IMR-90 (cell line): ENCODE measurements at places on chromosomes 13 and 19.

GRCh38 chr13:42137856-42138537 lies 89.5 kb downstream of the DGKH start:
- DNase-seq: peak; percentile 71

- no peak for DNase-seq
Observed at GRCh38 chr13:76552041-76552772, 334.0 kb downstream of the KCTD12 start.

GRCh38 chr13:111114362-111115060 lies 599 bp upstream of the ARHGEF7 start:
- peak; percentile 43 for DNase-seq

- no peak for DNase-seq
Observed at GRCh38 chr13:21542563-21542962, 61.4 kb downstream of the MICU2 start.

- peak; percentile 7 for DNase-seq
Observed at GRCh38 chr13:70789751-70790150, 681.5 kb upstream of the KLHL1 start.

- no peak for DNase-seq
Observed at GRCh38 chr19:35414442-35414841, 33.6 kb upstream of the FFAR2 start.

GRCh38 chr13:49806126-49806536 lies 13.6 kb upstream of the KPNA3 start:
- DNase-seq: no peak

DNA sequence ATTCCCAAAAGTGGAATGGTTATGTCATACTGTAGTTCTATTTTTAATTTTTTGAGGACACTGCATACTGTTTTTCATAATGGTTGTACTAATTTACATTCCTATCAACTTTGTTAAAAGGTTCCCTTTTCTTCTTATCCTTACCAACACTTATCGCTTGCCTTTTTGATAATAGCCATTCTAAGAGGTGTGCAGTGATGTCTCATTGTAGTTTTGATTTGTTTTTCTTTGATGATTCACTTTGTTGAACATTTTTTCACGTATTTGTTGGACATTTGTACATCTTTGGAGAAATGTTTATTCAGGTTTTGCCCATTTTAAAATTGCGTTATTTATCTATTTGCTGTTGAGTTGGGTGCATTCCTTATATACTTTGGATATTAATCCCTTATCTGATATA lies 188.8 kb upstream of the SPRY2 start:
- no peak for DNase-seq

- peak; percentile 52 for DNase-seq
Observed at GRCh38 chr19:42111811-42112210, 20.4 kb downstream of the POU2F2 start.

DNA sequence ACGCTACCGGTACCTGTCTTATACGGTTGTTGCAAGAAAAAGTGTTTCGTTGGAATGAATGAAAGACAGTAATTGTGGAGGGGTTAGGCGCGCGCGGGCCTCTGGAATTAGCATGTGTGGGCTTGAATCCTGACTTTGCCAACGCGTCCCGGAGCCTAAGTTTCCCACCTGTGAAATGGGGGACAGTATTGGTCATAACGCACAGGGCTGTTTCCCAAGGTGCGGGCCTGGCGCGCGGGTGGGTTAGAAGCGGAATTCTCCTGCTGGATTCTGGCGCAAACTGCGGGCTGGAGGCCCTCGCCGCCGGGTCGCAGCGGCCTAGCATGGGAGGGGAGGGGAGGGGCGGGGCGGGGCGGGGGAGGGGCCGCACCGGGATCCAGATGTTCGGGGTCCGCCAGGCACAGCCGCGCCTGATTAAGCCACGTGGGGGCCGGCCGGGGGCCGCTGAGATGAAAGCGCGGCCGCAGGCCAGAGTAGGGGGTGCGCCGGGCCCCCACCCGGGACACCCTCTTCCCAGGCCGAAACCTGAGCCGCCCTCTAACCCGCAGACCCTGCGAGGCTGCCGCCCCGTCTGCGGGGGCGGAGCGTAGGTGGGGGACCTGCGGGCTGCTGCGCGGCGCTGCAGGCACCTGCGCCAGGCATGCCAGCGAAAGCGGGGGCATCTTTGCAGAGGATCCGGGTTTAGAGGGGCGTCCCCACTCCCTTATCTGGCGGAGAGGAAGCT lies 1.2 kb upstream of the TMEM59L start:
- DNase-seq: no peak

DNA sequence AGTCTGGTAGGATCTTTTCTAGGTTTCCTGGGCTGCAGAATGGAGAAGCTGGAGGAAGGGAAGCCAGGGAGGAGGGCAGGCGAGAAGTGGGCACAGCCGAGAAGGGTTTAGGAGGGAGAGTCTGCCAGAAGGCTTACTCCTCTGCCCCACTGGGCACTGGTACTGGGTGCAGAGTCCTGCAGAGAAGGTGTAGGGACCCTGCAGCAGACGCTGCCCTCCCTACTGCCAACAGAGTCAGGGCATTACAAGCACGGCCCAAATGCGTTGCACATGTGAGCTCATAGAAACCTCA lies 726 bp upstream of the PEPD start:
- no peak for DNase-seq

GRCh38 chr19:37966211-37966661 lies 59.2 kb downstream of the SIPA1L3 start:
- peak; percentile 39 for DNase-seq

- no peak for DNase-seq
Observed at GRCh38 chr13:53075356-53076041, 46.9 kb downstream of the OLFM4 start.

DNA sequence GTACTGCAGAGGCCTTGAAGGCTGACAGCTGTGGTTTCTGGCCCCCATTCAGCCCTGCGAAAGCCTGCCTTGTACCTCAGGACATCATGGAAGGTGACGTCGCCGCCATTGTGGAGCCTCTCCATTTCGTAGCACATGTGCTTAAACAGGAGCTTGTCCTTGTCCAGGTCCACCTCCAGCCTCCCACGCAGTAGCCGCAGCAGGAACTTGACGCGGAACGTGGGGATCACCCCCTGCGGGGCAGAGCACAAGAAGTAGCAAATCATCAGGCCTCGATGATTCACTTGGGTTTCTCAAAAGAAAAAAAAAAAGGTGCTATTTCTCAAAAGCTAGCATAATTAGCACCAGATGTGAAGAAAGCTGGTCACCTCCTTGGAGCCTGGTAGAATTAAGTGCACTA lies 351.0 kb downstream of the NALCN start:
- no peak for DNase-seq

- DNase-seq: no peak
Observed at GRCh38 chr13:40552895-40553294, 113.5 kb downstream of the FOXO1 start.

GRCh38 chr13:30924721-30925120 lies 7.7 kb upstream of the TEX26 start:
- no peak for DNase-seq

GRCh38 chr19:32567486-32567885 lies 13.5 kb upstream of the PDCD5 start:
- no peak for DNase-seq

DNA sequence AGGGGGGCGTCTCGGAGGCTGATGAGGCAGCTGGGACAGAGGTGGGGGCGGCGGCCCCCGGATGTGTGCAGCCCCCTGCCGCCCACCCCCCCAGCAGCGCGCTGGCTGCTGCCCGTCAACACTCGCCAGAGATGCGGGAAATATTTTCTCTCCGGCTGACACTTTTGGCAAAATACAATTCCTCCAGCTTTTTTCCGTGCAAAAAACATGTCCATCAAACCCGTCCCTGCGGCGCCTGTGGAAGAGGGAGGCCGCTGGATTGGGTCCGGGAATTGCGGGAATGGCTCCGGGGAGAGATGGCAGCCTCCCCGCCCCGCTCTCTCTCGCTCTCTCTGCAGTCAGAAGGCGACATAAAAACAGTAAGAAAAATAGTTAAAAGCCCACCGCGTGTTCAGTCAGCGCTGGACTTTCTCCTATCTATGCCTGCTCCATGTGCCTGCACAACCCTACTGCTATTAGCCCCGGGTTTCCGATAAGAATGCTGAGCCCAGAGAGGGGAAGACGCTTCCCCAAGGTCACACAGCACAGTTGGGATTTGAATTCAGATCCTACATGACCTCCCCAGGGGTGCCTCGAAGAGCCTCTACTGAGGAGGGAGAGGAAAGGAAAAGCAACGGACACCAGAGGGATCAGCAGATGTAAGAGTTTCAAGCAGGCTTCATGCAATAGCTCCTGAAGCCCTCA lies 23.2 kb downstream of the ZNRF4 start:
- DNase-seq: no peak

- peak; percentile 77 for DNase-seq
Observed at GRCh38 chr19:40147693-40148347, 43.4 kb upstream of the MAP3K10 start.

GRCh38 chr13:91214031-91214430 lies 133.5 kb upstream of the MIR17HG start:
- no peak for DNase-seq

DNA sequence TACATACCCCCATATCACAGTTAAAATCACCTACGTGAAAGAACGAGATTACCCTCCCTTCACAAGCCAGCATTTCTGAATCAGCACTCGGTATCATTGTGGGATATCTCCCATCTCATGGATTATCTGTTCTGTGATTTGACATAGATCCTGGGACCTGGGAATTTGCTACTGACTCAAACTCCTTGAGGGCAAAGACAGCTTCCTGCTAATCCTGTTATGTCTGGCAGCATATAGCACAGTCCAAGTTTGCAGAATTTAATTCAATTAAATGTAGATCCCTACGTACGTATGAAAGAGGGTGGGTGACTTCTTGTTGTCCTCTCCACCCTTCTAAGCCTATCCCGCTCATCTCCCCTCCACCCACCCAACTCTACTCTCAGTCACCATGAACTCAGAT lies 476.5 kb downstream of the KLF5 start:
- DNase-seq: no peak

DNA sequence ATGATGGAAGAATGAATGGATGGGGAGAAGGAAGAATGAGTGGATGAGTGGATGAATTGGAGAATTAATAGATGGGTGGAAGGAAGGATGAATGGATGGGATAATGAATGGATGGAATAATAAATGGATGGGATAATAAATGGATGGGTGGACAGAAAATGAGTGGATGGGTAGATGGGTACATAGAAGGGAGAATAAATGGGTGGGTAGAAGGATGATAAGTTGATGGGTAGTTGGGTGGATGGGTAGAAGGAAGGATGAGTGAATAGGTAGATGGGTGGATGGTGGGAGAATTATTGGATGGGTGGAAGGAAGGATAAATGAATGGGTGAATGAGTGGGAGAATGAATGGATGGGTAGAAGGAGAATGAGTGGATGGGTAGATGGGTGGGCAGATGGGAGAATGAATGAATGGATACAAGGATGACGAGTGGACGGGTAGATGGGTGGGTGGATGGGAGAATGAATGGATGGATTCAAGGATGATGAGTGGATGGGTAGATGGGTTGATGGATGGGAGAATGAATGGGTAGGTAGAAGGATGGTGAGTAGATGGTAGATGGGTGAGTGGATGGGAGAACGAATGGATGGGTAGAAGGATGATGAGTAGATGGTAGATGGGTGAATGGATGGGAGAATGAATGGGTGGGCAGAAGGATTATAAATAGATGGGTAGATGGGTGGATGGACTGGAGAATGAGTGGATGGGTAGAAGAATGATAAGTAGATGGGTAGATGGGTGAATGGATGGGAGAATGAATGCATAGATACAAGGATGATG lies 15.9 kb downstream of the VSTM2B start:
- no peak for DNase-seq

DNA sequence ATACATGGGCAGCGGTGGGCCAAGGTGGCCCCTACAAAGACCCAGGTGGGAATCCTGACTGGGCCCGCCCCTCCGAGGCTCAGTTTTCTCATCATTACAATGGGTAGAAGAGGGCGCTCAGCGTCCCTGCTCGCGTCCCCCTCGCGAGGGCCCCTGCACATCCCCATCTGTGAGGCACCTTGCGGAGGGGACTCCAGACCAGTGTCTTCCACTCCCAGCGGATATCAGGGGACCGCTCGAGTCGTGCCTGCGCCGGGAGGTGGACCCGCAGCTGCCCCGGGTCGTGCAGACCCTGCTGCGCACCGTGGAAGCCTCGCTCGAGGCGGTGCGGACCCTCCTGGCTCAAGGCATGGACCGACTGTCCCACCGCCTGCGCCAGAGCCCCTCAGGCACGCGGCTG lies 15.3 kb upstream of the COLGALT1 start:
- DNase-seq: no peak

- no peak for DNase-seq
Observed at GRCh38 chr19:40530091-40530901, 46.4 kb upstream of the SHKBP1 start.

DNA sequence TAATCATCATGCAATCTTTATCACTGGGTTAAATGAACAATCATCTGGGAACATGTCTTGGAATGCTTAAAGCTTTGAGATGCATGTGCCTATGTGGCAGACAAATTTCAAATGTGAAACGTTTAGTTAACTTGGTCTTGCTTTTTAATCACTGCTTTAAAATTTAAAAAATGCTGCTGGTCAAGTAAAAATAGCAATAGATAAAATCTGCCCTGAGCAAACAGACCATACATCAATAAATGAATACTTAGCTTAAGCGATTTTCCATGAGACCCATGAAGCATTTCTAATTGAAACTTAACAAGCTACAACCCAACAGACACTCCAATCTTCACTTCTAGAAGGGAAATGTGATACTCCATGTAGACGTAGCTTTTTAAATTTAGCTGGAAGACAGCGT lies 1.9 kb upstream of the KL start:
- no peak for DNase-seq

GRCh38 chr13:54016542-54016941 lies 987.9 kb downstream of the OLFM4 start:
- DNase-seq: no peak

- DNase-seq: peak; percentile 65
Observed at GRCh38 chr19:7540761-7541474, 5.4 kb downstream of the PNPLA6 start.

DNA sequence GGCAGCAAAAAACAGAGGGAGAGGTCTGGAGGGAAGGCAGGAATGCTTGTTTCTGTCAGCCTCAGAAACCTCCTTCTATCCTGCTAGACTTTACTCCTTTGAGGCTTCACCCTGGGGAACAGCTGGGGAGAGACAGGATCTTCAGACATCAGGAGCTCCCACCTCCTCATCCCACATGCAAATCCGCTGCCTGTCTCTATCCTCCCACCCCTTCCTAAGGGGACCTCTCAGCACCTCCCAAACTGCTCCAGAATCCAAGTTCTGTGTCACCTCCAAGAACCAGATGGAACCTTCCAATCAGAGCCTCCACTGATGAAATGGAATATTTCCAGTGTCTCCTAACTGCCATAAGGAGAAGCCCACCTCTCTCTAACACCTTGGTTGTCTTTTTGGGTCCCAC lies 9.7 kb upstream of the ERCC2 start:
- DNase-seq: no peak

- DNase-seq: no peak
Observed at GRCh38 chr13:25848812-25849745, 202.7 kb downstream of the SHISA2 start.
